ENCODE measurements at places on chromosomes 3 and 15.
A peak's percentile ranks its signal among the peaks of the same experiment; 100 is the strongest.

- peak; percentile 77 for DNase-seq
These were observed 77.4 kb downstream of the NEDD4 start for GRCh38 chr15:55915876-55916567.

DNA sequence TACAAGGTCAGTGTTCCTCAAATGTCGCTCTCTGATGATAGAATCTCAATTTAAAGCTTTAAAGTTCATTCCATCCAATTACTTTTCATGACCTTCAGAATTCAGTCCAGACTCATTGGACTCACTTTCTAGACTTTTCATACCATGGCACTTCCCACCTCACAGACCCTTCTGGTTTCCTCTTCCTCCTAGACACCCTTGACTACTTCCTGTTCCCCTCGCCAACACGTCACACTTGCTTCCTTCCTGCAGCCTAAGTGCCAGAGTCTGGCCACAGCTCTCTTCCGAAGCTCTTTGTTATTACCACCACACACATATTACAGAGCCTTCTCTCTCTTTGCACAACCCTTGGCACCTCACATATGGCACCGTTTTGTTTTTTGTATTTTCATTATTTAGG lies 59.1 kb upstream of the UMPS start:
- DNase-seq: no peak

GRCh38 chr3:112038863-112039262 lies 4.3 kb downstream of the TMPRSS7 start:
- DNase-seq: peak; percentile 41

- peak; percentile 43 for DNase-seq
These were observed 125.2 kb upstream of the DPH6 start for GRCh38 chr15:35671197-35671596.

DNA sequence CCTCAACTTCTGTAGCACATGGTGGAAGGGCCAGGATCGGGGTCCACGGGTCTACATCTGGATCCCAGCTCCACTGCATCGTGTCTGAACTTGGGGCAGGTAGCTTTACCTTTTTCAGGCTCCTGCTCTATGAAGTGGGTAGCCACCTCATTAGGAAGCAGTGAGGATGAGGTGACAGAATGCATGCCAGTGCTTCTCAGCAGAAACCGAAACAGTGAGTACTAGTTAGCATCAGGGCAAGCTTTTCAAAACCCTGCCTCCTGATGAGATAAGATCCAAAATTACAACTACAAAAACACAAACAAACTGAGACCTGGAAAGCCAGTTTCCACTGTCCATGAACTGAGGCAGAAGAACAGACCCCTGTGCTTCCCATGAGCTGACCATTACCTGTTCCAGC lies 77.4 kb downstream of the ANXA2 start:
- no peak for DNase-seq

GRCh38 chr3:112086076-112086854 lies at the start of gene C3orf52:
C3orf52 (plus strand) TSS chr3:112086389; CDS start chr3:112086408, 19 bp downstream.
- peak; percentile 92 for DNase-seq

GRCh38 chr15:101037090-101037830 lies 118.1 kb downstream of the LRRK1 start:
- DNase-seq: no peak

GRCh38 chr3:86954226-86954625 lies 36.7 kb downstream of the VGLL3 start:
- no peak for DNase-seq

DNA sequence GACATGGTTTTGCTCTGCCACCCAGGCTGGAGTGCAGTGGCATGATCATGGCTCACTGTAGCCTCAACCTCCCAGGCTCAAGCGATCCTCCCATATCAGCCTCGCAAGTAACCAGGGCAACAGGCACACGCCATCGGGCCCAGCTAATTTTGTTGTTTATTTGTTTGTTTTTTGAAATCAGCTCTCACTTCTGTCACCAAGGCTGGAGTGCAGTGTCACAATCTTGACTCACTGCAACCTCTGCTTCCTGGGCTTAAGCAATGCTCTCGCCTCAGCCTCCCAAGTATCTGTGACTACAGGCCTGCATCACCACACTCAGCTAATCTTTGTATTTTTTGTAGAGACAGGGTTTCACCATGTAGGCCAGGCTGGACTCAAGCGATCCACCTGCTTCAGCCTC lies 26.3 kb upstream of the PLCH1 start:
- DNase-seq: no peak

DNA sequence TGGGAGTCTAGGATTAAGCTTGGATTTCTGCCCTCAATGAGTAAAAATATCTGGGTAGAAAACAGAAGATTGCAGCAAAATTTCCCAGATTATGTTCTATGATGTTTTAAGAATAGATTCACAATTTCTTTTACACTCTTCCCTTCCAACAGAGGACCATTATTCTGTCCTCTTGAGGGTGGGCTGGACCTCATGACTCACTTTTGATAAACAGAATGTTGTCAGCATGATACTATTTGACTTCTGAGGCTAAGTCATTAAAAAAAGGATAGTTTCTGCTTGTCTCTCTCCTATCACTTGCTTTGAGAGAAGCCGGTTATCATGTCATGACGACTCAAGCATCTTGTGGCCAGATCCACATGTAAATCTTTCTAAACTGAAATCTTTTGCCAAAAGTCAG lies 396.2 kb upstream of the CDIN1 start:
- no peak for DNase-seq

- DNase-seq: no peak
These were observed 22.3 kb downstream of the C2CD4B start for GRCh38 chr15:62142736-62143135.

DNA sequence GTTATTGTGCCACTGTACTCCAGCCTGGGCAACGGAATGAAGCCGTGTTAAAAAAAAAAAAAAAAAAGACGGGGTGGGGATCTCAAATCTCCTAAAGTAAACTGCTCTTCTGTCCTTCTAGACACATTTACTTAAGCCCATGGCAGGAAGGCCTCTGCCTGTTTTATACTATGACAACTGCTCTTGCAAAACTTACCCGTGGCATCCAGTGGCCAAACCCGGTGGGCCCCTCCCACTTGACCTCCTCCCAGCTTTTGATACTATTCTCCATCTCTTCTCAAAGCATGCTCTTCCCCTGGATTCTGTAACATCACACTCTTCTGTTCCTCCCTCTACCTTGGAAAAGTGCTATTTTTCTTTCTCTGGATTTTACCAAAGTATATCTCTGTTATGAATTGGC lies 112.2 kb downstream of the RFTN1 start:
- no peak for DNase-seq

GRCh38 chr15:98815207-98815606 lies 166.9 kb downstream of the IGF1R start:
- no peak for DNase-seq

- DNase-seq: peak; percentile 42
These were observed 474 bp downstream of the MINAR1 start for GRCh38 chr15:79432345-79433275.

DNA sequence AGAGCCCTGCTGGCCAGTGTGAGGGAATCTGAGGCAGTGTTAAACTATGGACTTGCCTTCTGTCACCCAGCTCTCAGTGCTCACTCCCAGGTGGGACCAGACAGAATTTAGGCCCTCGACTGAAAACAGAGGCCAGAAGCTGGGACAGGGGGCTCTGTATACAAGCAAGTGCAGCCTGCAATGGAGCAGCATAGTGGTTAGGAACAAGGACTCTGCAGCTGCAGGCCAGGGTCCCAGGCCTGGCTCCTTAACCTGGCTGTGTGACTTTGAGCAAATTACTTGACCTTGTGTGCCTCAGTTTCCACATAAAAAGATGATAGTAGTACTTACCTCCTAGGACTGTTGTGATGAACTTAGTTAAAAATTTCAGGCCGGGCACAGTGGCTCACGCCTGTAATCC lies 39.8 kb downstream of the CMTM7 start:
- DNase-seq: no peak

DNA sequence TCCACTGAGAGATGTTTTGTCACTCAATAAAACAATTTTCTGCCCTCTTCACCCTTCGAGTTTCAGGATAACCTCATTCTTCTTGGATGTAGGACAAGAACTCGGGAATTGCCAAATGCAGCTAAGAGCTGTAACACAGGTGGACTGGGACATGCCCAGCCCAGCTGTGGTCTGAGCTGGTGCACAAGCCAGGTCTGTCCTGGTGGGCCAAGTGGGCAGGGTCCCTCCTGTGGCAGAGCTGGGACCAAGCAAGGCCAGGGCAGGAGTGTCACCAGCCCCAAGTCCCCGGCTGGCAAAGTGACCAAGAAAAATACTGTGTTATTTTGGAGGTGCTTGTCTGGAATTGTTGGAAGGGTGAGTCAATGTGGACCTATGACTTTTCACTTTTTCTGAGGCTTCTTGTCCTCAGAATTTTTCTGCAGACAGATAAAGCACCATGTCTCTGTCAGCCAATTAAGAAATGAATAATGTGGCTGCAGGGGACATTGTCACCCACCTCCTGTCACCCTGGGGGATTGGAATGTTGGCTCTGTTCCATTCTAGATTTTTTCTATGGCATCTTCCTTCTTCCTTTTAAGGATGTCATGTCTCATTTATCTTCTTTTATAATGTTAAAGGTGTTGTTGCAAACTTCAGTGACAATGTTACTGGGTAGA lies 645.2 kb upstream of the EPHA6 start:
- no peak for DNase-seq

GRCh38 chr3:37949866-37950265 lies 40.7 kb upstream of the VILL start:
- DNase-seq: no peak

DNA sequence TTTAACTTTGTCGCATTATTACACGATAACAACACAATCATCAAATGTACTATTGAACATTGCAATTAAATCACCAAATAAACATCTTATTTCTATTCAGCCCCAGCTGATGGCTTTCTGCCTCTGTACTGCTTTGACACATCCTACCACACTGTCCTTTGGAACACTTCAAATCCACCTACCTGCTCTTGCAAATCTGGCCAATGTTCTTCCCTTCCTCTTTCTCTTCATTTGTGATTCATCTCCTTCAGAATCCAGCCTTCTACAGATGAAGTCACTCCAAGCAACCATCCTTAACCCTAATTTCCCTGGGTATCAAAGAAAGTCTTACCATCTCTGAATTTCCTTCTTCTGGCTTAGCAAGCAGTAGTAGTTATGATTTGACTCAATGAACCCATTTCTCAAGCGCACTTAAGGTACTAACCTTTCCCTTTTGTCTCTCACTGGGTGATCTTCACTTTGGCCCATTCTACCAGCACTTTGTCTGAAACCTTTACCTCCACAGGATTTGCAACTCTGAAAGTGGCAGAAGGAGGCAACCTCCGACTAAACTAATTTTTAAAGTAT lies 502.9 kb downstream of the FOXP1 start:
- no peak for DNase-seq

DNA sequence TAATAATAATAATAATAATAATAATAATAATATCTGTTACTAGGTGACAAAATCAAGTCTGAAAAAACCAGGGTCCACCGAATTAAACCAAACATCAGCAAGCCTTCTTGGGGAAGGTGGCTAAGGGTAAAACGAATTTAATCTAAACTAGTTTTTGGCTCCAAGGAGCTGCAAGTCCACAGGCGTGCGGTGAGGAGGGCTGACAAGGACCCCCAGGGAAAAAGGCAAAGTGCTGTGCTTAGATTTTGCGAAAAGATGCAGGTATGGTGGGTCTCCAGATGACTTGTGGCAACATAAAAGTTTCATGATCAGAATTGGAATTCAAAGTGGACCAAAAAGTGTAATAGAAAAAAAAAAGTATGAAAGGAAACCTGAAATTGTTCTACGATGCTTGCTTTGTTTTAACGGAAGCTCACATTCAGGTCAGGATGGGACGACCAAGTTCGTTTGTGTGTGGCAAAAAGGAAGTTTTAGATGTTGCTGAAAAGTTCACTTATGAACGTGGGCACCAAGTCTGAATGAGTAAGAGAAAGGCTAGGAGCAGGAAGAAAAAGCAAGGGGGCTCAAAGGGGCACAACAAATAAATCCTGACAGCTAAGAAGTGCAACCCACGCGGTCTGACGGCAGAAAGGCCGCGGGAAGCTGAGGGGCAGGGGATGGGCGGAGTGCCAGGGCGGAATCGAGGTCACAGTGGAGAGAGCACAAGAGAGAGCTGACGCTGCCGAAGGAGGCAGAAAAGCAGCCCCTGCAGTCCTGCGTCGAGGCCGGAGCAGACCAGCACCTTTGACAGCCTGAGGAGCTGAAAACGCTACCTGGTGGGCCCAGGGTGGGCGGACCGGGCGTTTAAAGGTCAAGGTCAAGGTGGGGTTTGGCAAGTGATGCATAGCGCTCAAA lies 1.1 kb downstream of the WDR82 start:
- DNase-seq: peak; percentile 77

GRCh38 chr3:14569474-14570000 lies 29.4 kb upstream of the GRIP2 start:
- no peak for DNase-seq

DNA sequence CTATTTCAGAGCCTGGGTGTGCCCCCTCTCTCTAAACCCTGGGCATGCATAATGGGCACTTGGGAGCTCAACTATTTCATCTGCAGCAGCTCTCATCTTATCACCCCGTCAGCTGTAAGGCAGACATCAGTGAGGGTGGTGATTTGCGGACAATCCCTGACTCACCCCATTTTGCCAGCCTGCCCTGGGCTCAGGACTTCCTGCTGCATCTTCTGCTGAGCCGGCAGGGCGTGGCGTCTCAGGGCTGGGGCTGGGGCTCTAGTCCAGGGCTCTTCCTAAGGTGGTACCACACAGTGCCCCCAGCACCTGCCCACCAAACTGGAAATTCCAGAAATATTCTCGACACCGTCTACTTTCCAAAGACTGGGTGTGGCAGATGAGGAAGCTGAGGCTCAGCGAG lies 925 bp upstream of the PSTPIP1 start:
- DNase-seq: no peak

DNA sequence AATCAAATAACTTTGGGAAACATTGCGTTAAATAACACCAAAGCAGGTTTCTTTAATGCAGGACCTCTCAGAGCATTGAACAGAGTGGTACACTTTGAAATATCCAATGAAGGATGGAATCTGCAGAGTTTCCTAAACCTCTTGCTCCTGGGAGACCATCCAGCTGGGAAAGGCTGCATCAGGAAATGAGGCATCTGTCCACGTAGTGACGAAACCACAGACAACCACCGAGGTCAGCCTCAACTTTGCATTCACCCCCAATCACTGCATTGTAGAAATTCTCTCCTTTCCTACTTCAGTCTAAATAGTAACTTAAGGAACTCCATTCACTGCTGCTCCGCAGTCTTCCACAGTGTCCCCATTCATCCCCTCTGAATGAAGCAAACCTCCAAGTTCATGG lies 41.5 kb upstream of the CDV3 start:
- DNase-seq: peak; percentile 75

DNA sequence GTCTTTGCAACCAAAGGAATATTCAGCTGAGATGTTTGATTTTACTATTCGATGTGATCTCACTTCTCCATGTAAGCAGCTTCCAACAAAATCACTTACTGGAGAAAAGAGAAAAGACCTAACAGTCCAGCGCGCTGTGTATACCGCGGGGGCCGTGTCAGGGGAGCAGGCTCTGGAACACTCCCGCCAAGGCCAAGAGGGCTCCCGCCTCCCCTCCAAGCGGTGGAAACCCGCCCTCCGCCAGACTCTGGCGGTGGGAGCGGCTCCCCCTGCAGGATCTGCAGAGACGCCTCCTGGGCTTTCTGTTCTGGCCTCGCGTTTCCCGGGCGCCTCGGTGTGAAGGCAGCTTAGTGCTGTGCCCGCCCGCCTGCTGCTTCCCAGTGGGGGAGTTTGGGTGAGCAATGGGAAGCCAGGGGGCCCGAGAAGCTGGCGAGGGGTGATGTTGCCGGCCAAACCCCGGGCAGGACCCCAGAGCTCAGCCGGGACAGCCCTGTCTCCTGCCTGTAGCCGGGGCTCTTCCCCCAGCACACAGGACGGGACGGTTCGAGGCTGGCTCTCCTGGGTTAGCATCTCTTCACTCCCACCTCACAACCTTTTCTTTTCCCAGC lies 36.3 kb downstream of the CHST14 start:
- DNase-seq: peak; percentile 91

GRCh38 chr15:95912728-95913127 lies 417.8 kb upstream of the NR2F2 start:
- no peak for DNase-seq
